Stimulated activated effector memory CD8-positive, alpha-beta T cell treated with anti-CD3 and anti-CD28 coated beads, Interleukin-12 subunit alpha, Interleukin-12 subunit beta, amount 100 ng/mL, for 72 hours (primary cell): ENCODE measurements at places on chromosomes 4 and X.

GRCh38 chr4:14928035-14928434, 74.2 kb upstream of the CPEB2 start:
- no peak for DNase-seq

DNA sequence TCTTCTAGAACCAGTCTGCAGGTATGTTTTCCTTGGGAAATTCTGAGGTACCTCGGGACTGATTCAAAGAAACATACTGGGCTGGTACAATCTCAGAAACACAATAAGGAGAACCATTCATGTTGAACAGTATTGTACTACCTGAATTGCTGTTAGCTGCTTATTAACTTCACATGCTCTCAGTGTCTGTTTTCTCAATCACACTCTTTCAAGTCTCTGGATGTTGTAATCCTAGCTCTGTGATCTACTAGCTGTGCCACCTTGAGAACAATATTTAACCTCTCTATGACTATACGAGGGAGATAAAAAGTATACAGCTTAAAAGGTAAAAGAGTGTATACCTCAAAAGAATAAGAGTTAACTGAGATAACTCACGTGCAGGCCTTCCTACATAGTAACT, 10.3 kb downstream of the CCDC158 start:
- DNase-seq = no peak

DNA sequence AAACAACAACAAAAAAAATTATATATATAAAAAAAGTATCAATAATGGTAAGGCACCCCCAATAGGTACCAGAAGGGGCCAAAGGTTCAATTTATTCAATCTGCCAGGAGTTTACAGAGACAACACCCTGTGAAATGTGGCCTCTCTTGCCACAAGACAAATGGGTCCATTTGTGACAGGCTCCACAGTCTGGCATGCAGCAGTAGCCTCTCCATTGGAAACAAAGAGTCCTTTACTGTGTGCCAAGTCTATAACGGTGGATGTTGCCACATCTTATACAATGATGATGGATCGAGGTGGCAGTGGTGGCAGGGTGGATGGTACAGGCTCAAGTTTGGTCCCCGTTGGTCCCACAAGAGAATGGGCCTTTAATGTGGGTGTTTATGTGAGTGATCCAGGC, 70.1 kb upstream of the SH3RF1 start:
- no peak for DNase-seq

- peak; percentile 57 for DNase-seq
Observed at GRCh38 chr4:139734875-139735380, 69.3 kb downstream of the MGST2 start.

GRCh38 chrX:4787971-4788370, 1074.5 kb upstream of the PRKX start:
- no peak for DNase-seq

- no peak for DNase-seq
Observed at GRCh38 chr4:74659576-74660411, 134.5 kb downstream of the BTC start.

GRCh38 chr4:83036991-83037665, 2.1 kb downstream of the COPS4 start:
- no peak for DNase-seq

GRCh38 chr4:74402692-74403456, 37.9 kb downstream of the EREG start:
- DNase-seq = no peak

DNA sequence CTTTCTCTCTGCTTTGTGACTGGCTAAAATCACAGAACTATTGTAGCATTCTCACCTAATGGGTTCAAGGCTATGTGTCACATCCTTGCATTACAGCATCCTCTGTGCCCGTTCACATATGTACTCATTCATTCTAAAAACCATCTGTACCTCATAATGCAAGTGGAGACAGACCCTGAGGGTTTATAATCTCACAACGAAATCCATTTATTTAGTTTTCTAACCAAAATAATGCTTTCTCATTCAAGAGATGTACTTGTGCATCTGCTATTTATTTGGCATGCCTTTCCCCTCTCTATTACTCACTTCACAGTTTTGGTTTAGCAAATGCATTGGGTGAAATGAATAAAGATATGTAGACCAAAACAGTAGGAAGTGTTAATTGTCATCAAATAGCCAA, 261.5 kb downstream of the DCHS2 start:
- no peak for DNase-seq

DNA sequence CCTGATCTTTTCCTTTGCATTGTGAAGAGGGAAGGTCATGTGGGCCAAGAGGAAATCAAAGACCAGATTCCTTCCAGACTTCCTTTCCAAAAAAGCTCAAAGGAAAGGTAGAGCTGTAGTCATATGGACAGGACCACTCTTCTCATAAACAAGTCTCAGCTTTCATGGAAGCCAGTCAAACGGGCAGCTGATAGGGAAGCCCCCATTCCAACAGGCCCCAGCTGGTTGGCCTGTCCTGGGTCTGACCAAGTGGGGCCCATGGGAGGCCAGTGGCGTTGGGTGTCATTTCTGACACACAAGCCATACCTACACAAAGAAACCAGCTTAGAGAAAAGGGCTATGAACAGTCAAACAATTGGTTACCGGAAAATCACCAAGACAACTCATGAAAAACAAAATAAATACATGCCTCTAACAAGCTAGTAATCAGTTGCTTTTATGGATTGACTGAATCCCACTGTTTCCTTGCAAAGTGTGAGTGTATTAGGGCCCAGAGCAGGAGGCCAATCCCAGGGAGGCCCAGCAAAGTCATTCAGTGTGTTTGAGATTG, 149.6 kb upstream of the MAMLD1 start:
- no peak for DNase-seq

DNA sequence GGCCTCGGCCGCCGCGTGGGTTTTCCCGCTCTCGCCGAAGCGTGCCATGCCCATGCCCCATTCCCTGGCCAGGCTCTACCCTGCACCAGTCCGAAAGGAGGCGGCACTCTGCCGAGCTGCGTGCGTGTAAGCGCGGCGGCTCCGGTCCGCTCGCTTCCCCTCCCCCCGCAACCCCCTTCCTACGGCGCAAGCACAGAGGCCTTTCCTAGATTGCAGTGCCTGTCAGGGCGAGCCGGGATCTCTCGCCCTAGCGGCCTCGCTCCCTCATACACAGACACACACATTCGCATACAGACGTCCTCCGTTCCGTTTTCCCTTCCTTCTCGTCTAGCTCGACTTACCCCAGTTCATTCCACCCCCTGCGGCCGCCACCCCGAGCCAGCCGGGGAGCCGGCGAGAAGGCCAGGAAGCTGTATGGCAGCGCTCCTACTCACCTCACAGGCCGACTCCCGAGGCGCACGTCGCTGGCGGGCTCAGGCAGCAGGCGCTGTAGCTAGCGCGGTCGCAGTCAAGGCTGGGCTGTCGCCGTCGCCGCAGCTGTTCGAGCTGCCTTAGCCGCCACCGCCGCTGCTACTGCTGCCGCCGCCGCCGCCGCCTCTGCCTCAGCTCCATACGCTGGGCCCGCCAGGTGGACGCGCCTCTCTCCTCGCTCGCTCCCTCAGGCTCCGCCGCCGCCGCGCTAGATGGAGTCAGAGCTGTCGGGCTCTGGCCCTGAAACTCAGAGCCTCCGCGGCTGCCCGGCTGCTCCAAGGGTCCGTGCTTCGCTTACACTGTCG, 615 bp downstream of the NEXMIF start:
- peak; percentile 4 for DNase-seq

DNA sequence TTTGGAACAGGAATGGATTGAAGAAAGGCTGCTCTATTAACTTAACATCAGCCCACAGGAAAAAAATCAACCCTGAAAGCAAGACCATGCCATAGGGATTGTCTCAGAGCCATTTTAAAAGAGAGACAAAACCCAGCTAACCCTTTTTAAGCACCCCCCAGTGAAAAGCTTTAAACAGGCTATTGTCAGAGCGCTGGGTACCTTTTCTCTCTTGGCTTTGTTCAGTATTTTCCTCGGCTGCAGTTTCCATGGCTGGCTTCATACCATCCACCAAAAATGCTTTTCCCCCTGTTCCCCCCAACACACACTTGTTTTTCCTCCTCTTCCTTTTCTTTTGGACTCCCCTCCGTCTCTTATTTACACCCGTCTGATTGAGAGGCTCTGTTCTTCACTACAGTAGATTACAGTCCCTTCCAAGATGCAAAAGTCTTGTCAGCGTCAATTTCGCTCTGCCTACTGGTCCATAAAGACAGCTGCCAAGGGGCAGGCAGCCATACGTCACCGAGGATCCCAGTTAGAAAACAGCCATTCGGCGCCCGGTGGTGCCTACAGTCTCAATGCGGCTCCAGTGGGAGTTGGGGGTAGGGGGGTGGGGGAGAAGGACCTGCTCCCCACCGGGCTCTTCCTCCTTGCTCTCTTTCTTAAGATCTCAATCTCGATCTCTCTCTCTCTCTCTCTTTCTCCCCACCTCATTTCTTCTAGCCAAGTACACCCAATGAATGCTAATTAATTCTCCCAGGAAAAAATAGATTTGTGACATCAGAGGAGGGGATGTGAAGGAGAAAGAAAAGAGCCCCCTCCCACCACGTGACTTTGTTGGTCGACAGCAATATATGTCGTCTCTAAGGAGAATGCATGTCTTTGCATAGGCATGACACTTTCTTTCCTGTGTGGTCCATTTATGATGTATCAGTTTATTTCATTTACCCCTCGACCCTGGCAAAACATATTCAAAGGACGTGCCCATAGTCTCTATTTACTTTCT, at the start of gene GPM6B:
Gene GPM6B (minus strand): TSS at position 451 of the 985 bp plus-strand sequence. CDS start 189 bp downstream, at position 262.
- no peak for DNase-seq

DNA sequence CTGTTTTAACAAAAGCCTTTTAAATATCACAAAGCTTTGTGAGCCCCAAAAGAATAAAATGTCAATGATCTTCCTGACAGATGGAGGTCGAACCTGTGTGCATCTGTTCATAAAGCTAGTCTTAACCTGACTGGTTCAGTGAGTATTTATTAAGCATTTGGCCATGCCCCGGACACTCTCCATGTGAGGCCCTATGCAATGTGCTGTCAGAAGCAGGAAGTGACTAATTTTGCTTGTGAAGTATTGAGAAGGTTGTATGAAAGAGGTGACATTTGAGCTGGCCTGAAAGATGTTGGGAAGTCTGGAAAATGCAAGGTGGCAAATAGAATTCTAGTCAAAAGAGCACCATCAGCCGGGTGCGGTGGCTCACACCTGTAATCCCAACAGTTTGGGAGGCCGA, 171.4 kb downstream of the MSL3 start:
- DNase-seq = no peak

DNA sequence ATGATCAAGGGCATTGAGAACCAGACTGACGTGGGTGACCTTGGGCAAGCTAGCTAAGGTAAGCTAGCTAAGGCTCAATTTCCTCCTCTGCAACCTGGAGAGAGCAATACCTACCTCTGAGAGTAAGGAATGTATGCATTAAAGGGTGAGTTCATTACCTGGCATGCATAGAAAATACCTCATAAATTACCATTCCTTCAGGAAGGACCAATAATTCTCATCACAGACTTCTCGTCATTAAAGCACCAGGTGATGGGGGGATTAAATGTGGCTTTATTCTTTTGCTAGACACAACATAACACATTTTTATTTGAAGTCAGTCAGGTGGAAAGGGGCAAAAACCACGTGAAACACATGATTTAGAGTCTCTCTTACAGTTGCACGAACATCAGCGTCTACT, 21.5 kb downstream of the EGFL6 start:
- DNase-seq = no peak

GRCh38 chrX:129700536-129700935, 38.2 kb upstream of the XPNPEP2 start:
- no peak for DNase-seq

- DNase-seq = no peak
Observed at GRCh38 chrX:24232796-24233195, 81.1 kb downstream of the SUPT20HL2 start.

GRCh38 chrX:19740744-19741143, 146.7 kb downstream of the SH3KBP1 start:
- no peak for DNase-seq

- no peak for DNase-seq
Observed at GRCh38 chr4:150258569-150258968, 180.3 kb downstream of the DCLK2 start.

GRCh38 chrX:115147220-115147619, 42.0 kb upstream of the RBMXL3 start:
- no peak for DNase-seq

- no peak for DNase-seq
Observed at GRCh38 chrX:121161501-121161933, 114.1 kb downstream of the GLUD2 start.

GRCh38 chr4:4595252-4595651, 53.4 kb upstream of the STX18 start:
- no peak for DNase-seq

GRCh38 chr4:156193800-156194199, 240.1 kb upstream of the CTSO start:
- DNase-seq = no peak

DNA sequence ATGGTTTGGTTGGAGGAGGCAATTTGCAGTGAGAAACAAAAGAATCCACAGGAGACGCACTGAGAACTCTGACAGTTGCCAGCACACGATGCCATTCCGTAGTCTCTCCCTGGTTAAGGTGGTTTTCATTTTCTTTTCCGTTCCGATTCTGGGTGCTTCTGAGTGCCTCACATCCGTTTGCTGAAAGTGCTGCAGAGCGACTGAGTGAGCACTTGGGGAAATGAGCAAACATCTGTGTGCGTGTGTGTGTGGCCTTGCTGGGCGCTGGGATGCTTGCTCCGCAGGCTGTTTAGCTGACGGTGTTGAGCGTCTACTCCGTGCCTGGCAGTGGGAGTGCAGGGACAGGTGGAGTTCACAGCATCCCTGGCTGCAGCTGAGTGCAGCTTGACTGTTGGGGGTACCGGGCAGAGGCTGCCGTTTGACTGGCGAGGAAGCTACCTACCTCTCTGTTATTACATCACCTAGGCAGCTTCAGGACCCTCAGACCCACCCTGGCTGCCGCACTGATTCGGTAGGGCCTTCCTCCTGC, 49.3 kb downstream of the SORCS2 start:
- no peak for DNase-seq

- DNase-seq = no peak
Observed at GRCh38 chrX:68685685-68686084, 38.2 kb downstream of the STARD8 start.

DNA sequence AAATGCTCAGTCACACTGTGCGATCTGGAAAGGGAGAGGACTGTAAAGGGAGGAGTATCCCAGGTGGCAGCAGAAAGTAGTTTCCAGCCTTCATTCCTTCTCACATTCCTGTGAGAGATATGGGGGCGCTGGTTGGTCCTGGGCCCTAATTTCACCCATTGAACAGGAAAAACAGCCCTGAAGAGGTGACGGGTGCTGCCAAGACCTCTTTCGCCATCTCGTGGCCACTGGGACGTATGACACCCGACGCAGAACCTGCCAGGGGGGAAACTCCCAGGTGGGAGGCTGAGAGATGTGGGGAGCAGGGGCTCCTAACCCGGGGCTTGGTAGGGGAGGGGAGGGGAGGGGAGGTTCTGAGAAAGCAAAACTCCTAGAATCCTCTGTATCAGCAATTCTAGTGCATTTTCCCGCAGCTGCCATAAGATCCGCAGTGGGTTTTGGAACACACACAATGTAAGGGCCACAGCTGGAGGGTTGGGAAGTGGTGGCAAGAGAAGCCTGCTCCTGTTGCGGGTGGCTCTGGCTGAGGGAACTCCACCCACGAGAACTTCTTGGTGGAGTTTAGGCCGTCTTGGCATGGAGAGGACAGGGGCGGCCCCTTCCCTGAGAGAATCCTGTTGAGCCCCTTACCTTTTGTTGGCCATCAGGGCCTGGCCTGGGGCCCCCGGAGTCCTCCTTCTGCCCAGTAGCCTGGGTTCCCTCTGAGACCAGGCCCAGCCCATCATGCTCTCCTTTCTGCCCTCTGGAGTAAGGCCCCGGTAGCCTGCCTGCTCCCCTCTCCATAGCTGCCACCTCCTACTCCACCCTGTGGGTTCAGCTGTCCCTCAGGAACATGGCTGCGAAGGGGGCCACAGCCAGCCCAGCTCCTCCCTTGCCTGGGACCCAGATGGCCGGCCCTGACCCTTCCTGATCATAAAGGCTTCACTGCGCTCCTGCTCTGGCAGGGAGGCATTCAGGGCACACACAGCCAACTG, 134.1 kb downstream of the OR13H1 start:
- DNase-seq = peak; percentile 22
